ENCODE measurements at places on chromosomes 2 and 18.

GRCh38 chr2:99989905-99990304 lies 152.5 kb downstream of the AFF3 start:
- DNase-seq, result no peak

DNA sequence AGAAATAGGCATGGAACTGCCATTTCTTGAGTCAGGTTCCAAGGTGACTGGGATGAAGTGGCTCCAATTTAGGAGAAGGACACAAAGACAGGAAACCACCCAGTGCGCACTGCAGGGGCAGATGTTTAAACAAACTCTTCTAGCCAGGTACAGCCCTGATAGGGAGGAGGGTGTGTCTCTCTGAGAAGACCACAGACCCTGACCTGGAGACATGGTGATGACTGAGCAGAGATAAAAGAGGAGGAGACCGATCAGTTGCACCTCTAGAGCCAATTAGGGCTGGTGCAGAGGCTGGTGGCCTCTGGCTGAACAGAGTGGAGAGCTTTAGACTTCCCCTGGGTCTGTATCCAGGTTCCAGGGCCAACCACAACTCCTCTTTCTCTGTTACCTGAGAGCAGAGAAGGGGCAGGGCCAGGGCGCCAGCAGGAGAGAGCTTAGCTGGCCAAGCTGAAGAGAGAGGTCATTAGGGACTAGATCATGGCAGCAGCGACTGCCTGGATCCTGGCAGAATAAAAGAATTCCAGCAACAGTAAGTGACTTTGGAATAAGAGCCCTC lies 5.4 kb upstream of the SPOPL start:
- no peak for DNase-seq

DNA sequence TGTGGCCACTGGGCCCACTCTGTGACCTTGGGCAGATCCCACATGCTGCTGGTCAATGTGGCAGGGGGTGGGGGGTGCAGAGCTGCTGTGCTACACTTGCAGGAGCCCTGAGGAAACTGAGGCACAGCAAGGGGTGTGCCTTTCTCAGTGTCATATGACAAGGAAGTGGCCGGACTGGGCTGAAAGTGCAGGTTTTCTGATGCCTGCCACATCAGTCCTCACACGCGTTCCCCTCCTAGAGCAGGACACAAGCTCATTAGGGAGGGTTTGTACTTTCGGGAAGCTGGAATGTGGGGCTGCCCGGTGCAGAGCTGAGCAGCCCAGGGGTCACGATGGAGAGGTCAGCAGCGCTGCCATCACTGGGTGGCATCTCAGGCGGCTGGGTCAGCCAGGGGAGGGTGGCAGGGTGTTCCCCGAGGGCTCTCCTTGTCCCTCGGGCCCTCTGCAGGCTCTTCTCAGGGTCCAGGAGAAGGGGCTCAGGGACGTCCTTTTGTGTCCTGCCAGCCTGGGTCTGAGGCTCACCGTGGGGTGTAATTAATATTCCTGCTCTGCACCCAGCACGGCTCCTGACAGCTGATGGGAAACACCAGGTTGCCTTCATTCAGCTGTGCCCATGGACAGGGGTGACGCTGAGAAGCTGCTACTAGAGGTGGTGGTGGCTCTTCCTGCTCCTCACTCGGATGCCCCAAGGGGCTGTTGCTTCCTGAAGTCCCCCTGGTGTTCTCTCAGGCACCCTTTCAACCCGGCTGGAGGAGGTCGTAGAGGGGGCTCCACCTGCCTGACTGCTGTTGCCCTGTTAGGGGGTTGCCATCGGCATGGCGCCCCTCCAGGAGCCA lies 62.1 kb upstream of the HDAC4 start:
- no peak for DNase-seq

GRCh38 chr2:172845028-172845630 lies 109.5 kb downstream of the RAPGEF4 start:
- no peak for DNase-seq

- no peak for DNase-seq
These were observed 66.9 kb downstream of the ZDBF2 start for GRCh38 chr2:206341396-206341795.

DNA sequence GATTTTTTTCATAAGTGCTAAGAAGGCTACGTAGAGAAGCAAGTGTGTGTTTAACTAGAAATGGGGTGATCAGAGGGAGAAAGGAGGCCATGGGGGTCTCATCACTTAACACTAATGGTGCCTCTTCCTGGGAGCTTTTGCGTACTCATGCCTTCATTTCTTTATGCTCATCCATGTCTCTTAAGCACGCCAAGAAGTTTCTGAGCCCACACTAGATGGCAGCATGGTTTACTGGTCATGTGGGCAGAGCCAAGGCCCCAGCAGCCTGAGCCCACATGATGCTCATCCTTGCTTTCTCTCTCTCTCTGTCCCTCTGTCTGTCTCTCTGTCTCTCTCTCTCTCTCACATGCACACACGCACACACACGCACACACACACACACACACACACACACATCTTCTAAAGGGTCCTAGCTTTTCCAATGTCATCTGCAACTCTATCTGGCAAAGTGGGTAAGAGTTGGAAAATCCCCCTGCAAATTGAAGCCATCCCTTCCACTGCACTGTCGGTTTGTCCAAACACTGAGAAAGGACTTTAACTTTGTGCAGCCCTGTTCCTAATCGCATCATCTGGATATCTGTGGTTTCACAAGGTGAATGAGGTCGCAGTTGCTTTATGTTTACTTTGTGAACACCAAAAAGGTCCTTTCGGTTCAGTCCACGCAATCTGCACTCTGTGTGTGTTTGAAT lies 137.1 kb upstream of the CCDC68 start:
- no peak for DNase-seq

GRCh38 chr2:108612514-108613183 lies 78.4 kb downstream of the LIMS1 start:
- DNase-seq, result peak; percentile 47

- no peak for DNase-seq
These were observed 41.2 kb downstream of the PCARE start for GRCh38 chr2:29033172-29033571.
